ENCODE measurements at places on chromosomes 7 and 10.

DNA sequence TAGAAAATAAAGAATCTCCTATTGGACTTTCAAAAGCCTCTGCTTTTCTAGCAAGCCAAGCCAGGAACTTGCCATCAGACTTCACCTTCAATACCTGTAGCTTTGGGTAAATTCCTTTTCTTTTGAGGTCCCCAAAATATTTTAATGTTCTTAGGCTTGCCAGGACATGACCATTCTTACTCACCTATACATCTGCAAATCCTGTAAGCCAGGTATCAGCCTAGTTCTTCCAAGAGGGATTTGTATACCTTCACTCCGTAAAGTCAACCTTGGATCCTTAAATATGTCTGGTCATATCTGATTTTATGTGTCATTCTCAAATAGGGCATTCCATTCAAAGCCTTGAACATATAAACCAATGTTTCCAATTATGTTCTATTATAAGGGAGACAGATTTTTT lies 210.6 kb upstream of the CELF2 start:
- no peak for DNase-seq

GRCh38 chr10:122861711-122862161 lies 16.1 kb upstream of the CUZD1 start:
- peak; percentile 64 for DNase-seq

DNA sequence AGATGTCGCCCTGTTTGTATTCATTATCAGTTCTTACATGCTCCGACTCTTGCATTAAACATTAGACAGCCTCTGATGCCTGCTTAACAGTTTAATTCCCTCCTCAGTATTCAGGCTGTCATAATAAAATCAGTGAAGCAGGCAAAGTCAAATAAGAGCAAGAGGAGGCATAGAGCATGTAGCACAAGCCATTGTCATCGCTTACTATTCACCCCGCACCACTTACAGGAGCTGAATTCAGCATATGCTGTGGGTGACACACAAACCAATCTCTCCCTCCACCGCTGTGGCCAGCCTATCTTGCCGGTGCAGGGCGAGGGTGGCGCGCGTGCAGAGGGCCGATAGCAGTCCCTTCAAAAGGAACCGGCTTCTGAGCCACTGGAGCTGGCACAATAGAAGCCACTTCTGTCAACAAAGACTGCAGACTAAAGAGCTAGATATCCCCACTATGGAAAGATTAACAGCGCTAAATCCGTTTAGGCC lies 433.2 kb upstream of the MGMT start:
- DNase-seq, result no peak

GRCh38 chr10:306675-307185 lies 171.5 kb downstream of the ZMYND11 start:
- no peak for DNase-seq

GRCh38 chr10:1119501-1119900 lies 63.3 kb downstream of the WDR37 start:
- DNase-seq, result no peak

GRCh38 chr10:83536426-83536825 lies 602.9 kb upstream of the GHITM start:
- DNase-seq, result peak; percentile 23

DNA sequence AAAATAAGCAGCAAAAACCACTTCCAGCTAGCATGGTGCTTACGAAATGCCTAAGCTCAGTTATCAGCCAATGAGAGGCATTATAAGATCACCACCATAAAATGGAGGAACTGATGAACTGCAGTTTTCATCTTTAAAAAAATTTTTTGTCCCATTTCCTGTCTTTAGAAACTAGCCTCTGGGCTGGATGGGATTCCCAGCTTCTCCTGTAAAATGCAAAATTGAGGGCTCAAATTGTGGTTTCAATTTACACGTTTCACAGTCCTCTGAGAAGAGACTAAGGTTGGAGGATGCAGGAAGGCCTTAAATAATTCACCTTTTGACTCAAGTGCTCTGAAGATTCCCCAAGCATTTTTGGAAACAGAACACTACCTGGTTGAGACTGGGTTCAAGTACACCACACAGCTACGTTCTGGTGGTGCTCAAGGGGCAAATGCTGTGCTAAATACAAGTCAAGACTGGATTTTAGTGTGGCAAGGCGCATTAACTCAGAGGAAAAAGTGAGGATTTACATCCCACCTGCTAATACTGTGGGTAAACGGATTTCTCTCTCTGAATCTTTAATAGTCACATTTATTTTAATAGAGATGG lies 951 bp downstream of the ZNF25 start:
- peak; percentile 11 for DNase-seq

DNA sequence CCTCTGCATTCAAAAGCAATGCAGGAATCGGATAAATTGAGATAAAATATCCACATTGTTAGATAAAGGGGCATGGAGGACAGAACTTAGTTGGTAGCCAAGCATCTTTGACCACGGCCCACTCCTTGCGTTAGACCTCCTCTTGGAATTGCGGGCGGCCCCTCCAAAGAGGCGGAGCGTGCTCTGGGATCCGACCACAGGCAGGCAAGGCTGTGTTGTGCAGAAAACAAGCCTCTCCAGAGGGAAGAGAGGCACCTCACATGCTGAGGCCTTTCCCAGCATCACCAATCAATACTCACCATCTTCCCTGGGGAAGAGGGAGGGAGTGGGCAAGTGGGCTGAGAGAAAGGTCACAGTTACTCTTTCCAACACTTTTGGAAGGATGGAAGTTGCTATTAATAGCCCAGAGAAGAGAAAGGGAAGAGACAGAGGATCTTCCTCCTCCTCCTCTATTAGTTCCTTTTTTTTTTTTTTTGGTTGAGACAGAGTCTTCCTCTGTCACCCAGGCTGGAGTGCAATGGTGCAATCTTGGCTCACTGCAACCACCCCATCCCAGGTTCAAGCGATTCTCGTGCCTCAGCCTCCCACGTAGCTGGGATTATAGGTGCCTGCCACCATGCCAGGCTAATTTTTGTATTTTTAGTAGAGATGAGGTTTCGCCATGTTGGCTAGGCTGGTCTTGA lies 49.7 kb upstream of the NRF1 start:
- no peak for DNase-seq

DNA sequence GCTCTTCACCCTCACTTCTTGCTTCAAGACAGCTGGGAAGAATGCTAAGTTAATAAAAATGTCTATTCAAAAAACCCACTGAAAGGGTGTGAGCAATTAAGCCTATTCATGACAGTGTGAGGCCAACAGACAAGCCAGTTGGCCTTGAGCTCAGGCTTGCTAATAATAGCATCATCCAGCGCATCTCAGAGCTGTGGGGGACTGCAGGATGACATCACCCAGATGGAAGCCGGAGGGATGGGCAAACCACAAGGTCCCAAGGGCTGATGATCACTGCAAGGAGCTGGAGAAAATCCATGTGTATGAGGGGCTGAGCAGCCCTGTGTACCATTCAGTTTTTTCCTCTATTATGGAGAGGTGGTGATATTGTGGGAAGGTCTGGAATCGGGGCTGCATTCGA lies 770.4 kb downstream of the TNS3 start:
- DNase-seq, result peak; percentile 94

GRCh38 chr10:72375173-72375572 lies 20.5 kb upstream of the DNAJB12 start:
- DNase-seq, result no peak

- DNase-seq, result peak; percentile 90
Observed at GRCh38 chr10:99966306-99966705, 43.4 kb downstream of the DNMBP start.

DNA sequence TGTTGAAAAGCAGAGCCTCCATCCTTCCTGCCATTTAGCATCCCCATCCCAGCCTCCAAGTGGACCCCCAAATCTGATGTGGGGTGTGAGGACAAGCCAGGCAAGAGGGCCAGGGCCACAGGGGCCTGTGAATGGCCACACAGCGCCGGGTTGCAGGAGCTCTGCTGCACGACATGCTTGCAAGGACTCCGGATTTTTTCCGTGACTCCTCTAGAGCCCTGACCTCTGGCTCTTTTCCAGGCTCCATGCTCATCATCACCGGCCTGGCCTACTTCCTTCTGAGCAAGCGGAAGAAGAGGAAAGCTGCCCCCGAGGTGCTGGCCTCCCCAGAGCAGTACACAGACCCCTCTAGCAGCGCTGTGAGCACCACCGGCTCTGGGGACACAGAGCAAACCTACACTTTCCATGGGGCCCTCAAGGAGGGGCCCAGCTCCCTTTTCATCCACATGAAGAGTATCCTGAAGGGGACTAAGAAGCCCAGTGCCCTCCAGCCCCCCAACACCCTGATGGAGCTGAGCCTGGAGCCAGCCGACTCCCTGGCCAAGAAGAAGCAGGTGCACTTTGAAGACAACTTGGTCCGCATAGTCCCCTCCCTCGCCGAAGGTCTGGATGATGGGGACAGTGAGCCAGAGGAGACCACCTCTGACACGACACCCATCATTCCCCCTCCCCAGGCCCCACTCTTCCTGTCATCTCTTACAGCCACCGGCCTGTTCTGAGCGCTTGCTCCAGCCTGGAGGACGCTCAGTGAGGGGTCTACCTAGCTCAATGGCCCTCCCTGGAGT lies 23.5 kb downstream of the TMEM72 start:
- DNase-seq, result no peak

- DNase-seq, result no peak
Observed at GRCh38 chr7:52260046-52260665, 775.3 kb upstream of the POM121L12 start.

DNA sequence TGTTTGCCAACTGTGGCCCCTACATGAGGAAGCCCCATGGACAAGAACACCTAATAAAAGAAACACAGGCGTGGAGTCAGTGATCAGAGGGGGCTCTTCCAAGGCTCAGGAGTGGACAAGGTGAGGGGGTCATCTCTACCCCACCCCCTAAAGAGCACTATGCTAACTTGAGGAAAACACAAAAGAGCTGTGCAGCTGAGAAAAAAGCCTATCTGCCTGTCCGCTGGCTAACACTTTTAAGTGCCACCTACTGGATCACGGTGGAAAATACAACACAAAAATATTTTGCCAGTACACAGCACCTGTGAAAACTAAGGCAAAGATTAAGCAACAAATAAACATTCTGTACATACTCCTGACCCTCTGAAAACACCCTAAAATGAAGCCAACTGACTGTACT lies 53.1 kb upstream of the COBL start:
- DNase-seq, result peak; percentile 3

DNA sequence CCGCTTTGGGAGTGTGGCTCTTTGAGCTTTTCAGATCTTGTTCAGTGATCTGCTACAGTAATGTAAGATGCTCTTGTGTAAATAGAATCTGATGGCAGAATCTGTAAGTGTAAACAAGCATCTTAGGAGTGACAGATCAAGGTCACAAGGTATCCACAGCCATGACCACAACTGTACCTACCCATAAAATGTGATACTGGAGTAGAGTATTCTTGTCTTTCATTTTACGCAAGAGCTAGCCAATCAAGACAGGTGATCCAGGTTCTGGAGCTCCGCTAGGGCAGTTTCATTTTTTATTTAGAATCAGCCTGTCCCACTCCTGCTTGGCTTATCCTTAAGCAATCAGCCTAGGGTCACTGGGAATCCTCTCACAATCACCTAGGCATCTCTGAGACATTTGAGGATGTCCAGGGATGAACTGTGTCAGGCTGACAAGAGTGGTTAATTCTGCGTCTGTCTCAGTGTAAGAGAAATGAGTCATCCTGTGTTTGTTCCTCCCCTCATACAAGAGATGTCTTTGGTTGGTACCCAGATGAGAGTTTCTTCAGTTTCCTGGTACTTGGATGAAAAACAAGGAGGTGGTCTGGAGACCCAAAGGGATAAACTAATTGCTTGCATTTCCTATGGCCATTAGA lies 13.6 kb downstream of the ZNF138 start:
- no peak for DNase-seq

DNA sequence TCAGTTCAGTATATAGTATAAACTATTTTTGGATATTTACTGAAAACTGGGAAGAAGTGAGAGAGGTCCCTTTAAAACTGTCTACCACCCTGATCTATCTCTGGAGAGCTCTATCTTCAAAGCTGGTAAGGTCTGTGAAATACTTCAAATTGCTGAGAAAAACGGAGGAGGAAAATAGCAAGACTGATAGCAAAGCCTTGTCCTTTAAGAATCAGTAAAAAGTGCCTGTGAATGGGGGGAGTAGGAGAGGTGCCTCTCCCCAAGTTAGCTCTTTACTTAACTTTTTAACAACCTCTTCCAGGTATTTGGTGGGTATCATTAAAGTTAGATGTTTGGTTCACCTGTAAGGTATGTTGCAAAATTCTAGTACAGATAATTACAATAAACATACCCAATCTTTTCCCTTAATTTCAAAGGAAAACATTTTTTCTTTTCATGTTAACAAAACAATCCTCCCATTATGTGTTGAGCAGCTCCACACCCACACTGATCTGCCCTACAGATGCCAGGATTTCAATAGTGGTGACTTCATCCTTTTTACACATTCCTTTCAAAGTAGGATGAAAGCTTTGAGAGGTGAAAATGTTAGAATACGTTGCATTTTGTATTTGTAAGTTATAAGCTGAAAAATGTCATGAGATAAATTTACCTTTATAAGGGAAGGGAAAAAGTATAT lies 149.2 kb downstream of the CRPPA start:
- DNase-seq, result peak; percentile 12

DNA sequence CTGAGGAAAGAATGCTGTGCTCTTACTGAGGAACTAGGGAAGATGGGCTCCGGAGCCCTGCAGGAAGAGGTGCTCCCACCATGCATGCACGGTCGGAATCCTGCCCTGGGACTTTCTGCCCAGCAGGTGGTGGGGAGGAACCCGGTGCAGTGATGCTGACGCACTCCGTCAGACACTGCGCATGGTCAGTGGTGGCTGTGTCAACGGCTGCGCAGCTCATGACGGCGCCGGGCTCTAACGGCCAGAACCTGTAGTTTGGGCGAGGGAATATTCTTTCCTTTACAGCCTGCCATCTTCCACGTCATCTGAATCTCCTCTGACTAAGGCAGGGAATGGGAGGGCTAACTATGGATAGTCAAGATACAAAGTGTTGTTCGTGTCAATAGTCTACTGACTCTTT lies 189.2 kb upstream of the MGMT start:
- DNase-seq, result no peak

DNA sequence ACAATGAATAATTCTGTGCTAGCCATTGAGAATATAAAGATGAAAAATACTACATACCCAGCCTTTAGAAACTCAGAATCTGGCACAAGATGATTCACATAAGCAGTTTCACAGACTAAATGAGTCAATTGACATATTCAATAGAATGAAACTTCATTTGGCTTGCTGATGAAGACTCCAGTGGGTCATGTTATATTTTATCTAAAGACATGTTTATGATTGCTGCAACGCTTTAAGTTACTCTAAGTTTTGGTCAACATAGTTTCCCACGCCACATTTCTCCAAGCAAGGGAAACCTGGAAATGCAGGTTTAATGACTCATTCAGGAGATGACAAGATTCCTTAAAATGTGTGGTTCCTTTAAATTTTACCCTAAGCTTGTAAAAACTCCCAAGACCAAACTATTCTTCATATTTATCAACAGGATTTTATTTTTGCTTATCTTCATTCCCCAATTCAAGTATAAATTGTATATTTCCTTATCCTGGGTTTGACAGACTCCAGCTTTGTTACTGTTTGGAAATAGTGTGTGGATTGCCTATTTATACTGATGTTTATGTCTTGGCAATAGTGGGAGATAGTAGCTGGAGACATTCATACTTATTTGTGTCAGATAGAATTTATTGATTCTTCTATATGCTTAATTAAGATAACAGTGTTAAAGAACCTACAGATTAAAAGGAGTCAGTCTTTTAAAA lies 6.6 kb downstream of the SEMA3A start:
- peak; percentile 56 for DNase-seq

- DNase-seq, result no peak
Observed at GRCh38 chr7:153835103-153835502, 217.1 kb upstream of the DPP6 start.
